ENCODE measurements at places on chromosomes 1 and 21. TPM values are rescaled to one million over a fixed set of nuclear protein-coding genes. Genes with fewer than 3 reads are reported as not detected.

S100A7A gene
- not detected for total RNA-seq

GRCh38 chr1:49448200-49448599 lies 575.6 kb downstream of the AGBL4 start:
- DNase-seq = no peak

GRCh38 chr1:94527447-94528031 lies 14.0 kb downstream of the F3 start:
- no peak for DNase-seq

GRCh38 chr1:93111065-93111464 lies 32.0 kb downstream of the MTF2 start:
- DNase-seq = no peak

DNA sequence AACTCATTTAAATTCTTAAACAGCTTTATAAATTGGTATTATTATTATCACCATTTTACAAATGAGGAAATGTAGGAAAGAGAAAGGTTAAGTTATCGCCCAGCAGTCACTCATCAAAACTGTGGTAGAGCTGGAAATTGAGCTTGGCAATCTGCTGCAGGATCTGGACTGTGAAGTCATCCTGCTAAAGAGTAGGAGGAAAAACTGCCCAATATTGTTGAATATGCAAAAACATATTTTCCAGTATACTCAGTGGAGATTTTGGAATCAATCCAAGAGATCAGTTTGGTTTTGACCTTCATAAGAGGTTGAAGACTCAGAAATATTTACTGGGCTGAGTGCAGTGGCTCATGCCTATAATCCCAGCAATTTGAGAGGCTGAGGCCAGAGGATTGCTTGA lies 16.9 kb upstream of the RC3H1 start:
- DNase-seq = no peak

GRCh38 chr1:53943090-53943489 lies 2.4 kb downstream of the IFT25 start:
- no peak for DNase-seq

- DNase-seq = no peak
Observed at GRCh38 chr1:82001345-82001744, 200.6 kb downstream of the ADGRL2 start.

DNA sequence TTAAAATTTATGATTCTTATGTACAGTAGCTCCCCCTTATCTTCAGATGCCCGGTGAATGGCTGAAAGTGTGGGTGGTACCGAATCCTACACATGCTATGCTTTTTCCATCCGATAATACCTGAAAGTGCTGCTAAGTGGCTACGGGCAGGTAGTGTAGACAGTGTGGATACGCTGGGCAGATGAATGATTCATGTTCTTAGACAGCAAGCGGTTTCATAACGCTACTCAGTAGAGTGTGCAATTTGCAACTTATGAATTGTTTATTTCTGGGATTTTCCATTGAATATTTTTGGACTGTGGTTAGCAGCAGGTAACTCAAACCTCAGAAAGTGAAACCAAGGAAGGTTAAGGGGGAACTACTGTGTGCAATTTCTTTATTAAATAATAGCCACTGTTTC lies 7.5 kb downstream of the PCP4 start:
- DNase-seq = no peak

DNA sequence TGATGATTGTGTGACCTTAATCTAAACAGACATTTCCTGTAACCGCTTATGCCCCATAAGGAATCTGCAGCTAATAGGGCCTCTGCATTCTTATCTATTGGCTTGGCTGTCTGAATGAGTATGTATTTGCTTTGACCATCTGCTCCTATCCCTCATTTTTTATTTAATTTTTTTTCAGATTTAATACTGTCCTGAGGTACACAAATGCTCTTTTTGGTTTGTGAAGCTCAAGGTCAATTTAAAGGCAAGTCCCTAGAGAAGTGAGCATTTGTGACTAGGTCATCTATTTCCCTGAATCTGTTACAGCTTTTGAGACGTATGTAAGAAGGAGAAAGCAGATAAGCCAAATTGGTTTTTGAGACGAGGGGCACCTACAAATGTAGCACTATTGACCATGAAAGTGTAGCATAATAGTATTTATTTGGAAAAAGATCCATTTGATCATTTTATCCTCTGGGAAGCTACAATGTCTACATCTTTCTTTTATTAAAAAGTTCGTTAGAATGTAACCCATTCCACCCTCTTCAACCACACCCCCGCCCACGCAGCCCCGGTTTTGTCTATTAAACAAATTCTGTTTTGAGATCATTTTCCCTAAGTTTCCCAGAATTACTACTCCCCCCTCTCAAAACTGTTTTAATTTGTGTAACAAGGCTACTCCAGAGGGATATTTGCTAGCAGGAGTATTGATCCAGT lies 69.2 kb upstream of the HSPA13 start:
- no peak for DNase-seq

DNA sequence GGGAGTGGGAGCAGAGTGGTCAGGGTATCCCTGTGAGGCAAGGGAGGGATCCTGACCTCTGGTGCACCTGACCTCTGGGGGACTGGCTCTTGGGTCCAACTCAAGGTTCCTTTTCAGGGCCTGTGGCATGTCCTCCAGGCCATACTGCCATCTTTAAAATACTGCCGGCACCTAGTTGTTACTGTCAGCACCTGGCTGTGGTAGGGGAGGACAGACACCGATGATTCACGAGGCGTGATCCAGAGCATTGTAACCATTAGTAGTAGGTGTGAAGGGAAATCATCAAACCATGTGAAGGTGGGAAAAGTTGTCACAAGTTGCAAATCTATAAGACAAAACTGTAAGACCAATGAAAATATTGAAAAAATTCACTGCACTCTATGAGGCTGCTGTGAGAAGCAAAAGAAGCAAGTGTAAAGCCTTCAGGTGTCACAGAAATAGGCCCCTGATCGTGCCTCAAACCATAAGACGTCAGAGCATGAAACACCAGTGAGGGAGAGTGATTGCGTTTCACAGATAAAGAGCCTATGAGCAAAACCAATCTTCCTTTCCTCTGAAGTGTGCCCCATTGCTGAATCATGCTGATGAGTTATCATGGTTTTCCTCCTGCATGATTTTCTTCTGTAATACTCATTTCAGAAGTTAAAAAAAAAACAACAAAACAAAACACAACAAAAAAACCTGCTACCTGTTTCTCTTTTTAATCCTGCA lies 55.3 kb downstream of the CDC7 start:
- no peak for DNase-seq

GRCh38 chr1:172647987-172648386 lies 10.9 kb upstream of the FASLG start:
- no peak for DNase-seq

- DNase-seq = no peak
Observed at GRCh38 chr1:1419363-1419812, 1.7 kb downstream of the ANKRD65 start.

- DNase-seq = no peak
Observed at GRCh38 chr1:51549901-51550300, 30.8 kb upstream of the EPS15 start.

DNA sequence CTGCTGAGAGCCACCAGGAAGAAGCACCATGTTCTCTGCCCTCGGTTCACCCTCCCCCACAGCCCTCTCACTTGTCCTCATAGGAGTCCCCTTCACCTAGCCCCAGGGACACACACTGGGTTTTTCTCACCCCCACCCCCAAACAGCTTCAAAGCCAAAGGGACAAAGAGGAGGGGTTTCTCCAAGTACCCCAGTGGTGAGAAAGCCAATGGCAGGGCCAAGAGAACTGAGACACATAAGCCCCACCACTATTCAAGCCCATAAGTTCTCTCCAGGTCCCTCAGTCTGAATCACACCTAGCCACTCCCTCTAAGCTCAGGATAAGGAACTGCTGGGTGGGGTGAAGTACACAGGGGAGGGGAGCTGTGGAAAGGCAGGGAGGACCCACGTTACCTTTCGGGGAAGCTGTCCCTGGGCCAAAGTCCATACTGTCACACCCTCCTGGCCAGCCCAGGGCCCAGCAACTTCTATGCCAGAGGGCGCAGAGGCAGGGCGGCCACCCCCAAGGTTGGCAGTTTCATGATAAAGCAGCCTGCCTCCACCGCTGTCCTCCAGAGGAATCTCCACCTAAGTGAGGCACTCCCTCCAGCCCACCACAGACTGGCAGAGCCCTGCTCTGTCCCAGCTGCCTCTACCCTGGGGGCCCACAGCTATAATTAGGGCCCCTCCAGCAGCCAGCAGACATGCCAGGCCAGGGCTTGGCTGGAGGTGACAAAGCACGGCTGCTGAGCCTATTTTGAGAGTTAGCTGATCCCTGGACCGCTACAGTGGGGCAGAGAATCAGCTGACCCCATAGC lies 39.0 kb upstream of the PPP1R15B start:
- DNase-seq = no peak

GRCh38 chr1:75999034-75999433 lies 66.8 kb upstream of the ASB17 start:
- no peak for DNase-seq

- DNase-seq = no peak
Observed at GRCh38 chr21:39153842-39154241, 29.4 kb downstream of the PSMG1 start.

DNA sequence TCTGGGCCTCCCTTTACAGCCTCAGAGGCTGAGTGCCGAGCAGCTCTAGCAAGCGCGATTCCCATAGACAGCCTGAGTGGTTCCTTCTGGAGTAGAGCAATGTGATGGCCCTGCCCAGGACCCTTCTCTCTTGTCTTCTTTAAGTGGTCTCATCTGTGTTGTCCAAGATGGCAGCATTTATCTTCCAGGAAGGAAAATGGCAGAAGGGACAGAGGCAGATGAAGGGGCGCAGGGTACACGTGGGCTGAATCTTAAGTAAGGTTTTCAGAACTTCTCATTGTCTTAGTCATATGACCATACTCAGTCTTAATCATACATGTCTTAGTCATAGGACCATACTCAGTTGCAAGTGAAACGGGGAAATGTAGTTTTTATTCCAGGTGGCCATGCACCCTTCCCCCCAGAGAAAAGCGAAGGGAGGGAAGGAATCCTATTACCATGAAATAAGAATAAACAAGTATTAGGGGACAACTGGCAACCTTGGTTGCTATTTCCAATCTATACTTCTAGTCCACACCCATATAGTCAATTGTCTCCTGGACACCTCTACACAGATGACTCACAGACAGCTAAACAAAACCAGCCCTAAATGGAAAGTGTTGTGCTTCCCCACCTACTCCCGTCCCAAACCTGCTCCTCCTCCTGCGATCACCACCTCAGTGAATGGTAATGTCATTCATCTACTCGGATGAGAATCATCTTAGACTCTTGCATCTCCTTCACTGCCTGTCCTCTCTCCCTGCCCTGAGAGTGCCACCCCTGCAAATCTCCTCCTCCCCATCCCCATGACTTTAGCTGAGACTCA lies 13.3 kb downstream of the OVAAL start:
- DNase-seq = no peak

GRCh38 chr1:31306278-31306677 lies 9.4 kb downstream of the ZCCHC17 start:
- no peak for DNase-seq
